ENCODE measurements at places on chromosomes 7 and 10.

DNA sequence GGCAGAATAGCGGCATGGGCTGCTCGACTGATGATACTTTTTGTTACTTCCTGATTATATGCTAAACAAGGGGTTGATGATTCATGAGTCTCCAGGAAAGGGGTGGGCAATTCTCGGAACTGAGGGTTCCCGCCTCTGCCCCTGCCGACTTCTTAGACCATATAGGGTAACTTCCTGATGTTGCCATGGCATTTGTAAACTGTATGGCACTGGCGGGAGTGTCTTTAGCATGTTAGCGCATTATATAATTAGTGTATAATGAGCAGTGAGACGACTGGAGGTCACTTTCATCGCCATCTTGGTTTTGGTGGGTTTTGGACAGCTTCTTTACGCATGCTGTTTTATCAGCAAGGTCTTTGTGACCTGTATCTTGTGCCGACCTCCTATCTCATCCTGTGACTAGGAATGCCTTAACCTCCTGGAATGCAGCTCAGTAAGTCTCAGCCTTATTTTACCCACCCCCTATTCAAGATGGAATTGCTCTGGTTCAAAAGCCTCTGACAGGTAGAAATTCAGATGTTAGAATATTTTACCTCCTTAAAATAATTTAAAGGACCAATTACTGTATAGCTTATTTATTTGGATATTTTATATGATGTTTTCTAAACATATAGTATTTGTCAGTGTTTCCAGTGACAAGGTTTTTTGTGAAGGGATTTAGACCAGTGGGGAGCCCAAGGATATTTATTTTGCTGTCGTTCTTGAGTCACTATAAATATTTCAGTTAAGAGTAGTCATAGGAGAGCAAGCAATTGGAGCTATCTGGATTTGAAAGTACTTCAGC lies 90.1 kb upstream of the PIK3CG start:
- peak; percentile 51 for DNase-seq

- no peak for DNase-seq
Observed at GRCh38 chr10:4984223-4984622, 19.4 kb downstream of the AKR1C2 start.

DNA sequence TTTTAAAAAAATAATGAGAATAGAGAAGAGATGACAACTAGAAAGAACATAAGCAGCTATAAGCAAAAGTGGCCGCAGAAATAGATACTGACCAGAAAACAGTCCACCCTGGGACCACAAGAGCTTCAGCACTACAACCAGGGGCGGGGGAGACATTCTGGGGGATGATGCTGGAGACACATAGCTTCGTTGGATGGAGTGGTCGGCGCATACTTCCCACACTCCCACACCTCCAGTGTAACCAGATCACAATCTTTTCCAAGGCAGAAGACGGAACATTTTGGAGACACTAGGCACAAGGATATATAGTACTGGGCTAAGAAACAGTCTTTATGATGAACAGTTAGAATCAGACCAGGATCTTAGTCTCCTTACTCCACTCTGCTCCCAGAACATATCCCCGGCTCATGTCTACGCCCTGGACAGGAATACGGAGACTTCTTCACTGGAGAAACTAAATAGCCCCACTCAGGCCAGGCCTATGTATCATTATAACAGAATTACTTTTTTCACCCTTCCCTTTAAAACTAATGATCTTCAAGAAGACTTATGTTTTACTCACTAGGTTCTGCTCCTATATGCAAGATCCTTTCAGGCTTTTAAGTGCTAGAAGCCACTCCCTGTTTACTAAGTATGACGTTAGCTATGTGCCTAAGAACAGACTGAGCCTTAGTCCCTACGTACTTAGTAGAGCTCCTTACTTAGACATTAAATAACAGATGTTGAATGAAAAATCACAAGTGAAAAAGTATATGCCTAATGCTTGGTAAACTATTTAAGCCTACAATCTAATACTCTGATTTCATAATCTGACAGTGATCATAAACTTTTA lies 169.6 kb downstream of the SRPK2 start:
- no peak for DNase-seq

GRCh38 chr10:103139803-103140202 lies 53.3 kb downstream of the NT5C2 start:
- DNase-seq = peak; percentile 26

DNA sequence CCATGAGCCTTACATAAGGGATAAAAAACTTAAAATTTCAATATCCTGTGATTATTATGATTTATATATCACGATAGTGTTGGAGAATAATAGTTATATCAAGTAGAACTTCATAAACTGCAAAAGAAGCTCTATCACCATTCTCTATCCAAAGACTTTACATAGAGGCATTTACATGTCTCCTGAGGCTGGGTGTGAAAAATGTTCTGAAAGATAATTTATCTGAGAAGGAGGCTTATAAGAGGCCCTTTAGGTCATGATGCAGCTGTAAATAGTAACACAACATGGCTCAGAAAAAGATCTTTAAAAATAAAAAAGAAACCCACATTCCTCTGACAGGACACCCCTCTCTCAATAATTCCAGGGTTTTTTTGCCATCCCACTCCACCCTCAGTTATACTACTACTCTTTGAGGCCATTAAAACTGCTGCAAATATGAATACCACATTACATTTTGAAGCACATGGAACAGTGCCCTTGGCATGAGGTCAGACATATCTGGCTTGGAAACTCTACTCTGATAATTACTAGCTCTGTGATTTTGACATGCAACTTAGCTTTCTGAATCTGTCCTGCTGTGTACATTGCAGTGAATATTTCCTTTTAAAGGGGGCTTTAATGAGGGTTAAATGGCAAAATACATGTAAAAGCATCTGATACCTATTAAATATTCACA lies 55.5 kb downstream of the SLC16A12 start:
- no peak for DNase-seq

DNA sequence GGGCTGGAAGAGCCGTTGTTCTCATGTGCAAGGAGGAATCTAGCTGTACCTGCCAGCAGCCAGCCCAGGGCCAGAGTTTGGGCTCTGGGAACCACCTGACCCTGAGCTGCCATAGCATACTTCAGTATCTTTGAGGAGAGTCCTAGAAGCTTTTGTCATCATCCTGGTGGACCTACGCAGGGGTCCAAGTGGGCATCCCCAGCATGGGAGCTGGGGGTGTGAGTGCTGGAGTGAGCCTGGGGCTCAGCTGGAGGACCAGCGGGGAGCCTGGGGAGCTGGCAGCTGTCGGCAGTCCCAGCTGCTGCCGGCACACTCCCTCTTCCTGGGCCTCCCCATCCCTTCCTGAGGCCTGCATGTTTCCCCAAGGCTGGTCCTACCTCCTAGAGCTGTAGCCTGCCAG lies 32.5 kb downstream of the C10orf105 start:
- no peak for DNase-seq

DNA sequence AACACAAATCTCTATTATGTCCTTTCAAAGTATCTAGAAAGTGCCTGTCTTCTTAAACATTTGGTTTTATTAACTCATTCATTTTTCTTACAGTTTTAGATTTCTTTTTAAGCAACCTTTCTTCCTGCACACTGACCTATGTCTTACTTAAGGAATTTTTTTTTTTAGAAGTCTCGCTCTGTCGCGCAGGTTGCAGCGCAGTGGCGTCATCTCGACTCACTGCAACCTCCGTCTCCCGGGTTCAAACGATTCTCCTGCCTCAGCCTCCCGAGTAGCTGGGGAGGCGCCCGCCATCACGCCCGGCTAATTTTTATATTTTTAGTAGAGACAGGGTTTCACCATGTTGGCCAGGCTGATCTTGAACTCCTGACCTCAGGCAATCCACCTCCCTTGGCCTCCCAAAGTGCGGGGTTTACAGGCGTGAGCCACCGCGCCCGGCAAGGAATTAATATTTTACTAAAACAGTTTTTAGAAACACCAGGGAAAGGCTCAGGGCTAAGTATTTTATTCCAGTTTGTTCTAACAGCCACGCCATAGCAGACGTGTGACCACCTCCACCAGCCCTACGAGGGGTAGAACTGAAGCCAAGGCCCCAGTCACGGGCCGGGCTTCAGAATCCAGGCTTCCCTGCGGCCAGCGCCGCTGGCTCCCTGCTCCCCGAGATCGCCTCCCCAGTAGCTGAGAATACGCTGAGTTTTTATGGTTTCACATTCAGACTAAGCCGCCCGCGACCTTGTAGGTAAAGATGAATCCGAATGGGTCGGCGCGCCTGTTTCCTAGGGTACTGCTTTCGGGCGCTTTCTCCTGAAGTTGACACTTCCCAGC lies 941 bp upstream of the LUC7L2 start:
- peak; percentile 40 for DNase-seq

DNA sequence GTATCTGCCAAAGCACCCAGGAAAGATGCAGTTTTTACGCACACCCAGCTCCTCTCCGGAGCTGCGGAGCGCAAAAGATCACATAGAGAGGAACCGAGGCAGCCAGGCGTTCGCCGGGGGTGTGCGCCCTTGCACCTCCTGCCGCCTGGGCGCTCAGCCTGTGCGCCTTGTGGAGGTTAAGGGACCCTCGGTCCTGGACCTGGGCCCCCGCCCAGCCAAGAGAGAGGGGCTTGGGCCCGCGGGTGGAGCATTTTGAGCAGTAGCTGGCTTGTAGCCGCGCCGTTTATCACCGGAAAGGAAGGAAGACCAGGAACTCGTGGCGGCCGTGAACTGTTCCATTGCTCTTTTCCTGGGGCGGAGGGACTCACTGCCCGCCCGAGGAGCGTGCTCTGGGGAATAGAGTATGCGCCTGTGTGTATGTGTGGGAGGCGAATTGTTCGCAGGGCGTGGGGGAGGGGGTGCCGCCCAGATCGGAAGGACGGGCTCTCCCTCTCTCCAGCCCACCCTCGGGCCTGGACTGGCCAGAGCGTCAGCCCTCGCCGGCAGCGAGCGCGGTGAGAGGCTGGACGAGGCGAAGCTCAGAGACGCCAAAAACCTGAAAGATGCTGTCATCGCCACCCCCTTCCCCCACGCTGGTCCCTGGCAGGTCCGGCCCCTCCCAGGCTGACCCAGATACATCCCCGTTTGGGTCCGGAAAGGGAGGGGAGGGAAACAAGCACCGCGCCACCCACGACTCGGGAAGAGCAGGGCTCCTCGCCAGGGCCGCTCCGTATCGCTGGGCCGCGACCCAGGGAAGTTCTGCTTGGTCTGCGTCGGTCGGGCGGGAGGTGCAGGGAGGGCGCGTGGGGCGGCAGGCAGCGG lies 1.2 kb upstream of the WNT2 start:
- no peak for DNase-seq

- no peak for DNase-seq
Observed at GRCh38 chr10:28996345-28996744, 292.5 kb upstream of the LYZL1 start.

DNA sequence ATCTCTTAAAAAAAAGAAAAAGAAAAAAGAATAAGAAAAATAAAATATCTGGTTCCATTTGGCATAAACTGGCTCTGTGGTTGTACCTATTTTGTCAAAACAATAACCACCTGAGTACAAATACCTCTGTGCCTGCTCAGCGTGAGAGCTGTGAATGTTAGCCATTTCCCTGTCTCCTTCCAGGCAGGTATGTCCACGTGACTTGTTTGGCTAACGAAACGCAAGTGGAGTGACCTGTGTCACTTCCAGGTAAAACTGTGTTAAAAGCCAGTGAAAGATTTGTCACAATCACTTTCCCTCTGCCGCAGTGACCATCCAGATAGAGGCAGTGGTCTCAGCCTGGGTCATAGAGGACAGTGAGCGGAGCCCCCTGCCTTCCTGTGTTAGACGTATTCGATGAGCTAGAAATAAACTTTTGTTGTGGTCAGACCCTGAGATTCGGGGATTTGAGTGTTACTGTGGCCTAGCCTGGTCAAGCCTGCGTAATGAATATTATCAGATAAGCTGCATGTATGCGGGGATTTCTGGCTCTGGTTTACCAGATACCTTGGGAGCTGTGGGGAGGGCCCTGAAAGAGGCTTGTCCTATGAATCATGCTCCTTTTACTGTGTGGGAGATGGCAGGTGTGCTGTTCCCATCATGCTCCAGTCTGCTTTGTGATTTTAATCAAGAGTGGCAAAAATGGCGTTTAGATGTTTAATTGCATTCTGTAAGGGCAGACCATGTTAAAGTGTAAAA lies 3.8 kb downstream of the PTER start:
- no peak for DNase-seq

DNA sequence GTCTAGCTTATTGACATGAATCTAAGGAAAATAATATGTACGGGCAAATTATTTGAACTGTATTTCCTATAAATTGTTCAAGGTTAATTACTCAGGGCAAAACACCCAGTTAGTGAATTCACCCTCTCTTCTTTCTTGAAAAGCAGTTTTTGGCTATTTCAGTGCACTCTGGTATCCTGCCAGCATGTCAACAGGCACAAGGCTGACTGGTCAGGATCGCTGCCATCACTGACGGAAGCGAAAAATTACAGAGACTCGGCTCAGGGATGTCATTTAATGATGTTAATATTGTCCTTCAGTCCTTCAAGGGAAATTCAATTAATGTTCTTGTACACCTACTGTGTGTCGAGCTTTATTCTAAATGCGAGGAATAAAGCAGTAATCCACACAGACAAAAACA lies 28.3 kb upstream of the OLAH start:
- DNase-seq = no peak

DNA sequence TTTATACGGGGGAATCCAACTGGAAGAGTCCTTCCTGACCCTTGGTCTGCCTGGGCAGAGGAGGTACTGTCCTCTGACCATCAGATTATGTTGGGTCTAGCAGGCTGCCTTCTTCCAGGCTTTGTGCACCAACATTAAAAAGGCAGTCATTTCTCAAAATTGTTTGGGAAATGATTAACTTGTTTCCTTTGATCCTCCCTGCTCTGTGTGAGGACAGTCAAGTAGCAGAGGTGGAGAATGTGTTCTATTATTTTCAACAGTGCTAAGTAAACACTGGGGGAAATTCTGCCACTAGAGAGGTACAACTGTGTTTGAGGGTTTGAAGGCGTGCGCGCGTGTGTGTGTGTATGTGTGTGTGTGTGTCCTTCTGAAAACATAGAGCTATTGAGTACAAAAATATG lies 20.6 kb downstream of the ACSL5 start:
- no peak for DNase-seq

- peak; percentile 76 for DNase-seq
Observed at GRCh38 chr10:102347236-102347828, 48.2 kb upstream of the NFKB2 start.

GRCh38 chr10:3911713-3912442 lies 126.9 kb upstream of the KLF6 start:
- DNase-seq = no peak

DNA sequence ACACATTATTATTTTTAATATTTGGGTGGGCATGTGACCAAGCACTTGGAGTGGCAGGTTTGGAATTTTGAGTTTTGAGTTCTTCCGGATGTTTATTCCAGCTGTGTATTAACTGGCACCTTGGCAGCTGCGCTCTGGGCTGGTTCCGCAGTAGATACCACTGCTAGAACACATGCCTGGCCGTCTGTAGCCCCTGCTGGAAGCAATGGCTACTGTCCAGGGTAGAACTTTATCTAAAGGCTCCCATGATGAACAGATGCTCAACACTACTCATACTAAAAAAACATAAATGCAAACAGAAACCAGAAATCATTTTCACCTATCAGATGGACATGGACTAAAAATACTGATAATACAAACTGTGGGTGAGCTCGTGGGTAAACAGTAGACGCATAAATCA lies 19.4 kb upstream of the SH3PXD2A start:
- DNase-seq = no peak

GRCh38 chr7:44162785-44163395 lies 21.8 kb upstream of the MYL7 start:
- DNase-seq = no peak

All from HT1080 (cell line).